ENCODE measurements at places on chromosomes 13 and 19.
A peak's percentile ranks its signal among the peaks of the same experiment; 100 is the strongest.

GRCh38 chr19:19464339-19465098 lies 50.8 kb downstream of the TSSK6 start:
- no peak for DNase-seq

- DNase-seq: no peak
These were observed 209.4 kb downstream of the FOXO1 start for GRCh38 chr13:40456979-40457553.

GRCh38 chr19:49453013-49453756 lies at the start of gene ALDH16A1:
Gene ALDH16A1, plus strand, starts transcription at chr19:49453225. Its CDS starts 107 bp downstream, at chr19:49453332.
- DNase-seq: peak; percentile 90

GRCh38 chr19:17920527-17920926 lies 12.3 kb upstream of the CCDC124 start:
- no peak for DNase-seq

- no peak for DNase-seq
These were observed 115.1 kb upstream of the CACNA1A start for GRCh38 chr19:13621413-13621812.

- DNase-seq: no peak
These were observed 227 bp downstream of the OVOL3 start for GRCh38 chr19:36111200-36111539.

GRCh38 chr13:75744127-75744526 lies 108.0 kb downstream of the LMO7 start:
- DNase-seq: no peak

GRCh38 chr13:28387740-28388501 lies 107.0 kb downstream of the FLT1 start:
- DNase-seq: no peak

GRCh38 chr19:2579678-2580280 lies 103.9 kb downstream of the GADD45B start:
- no peak for DNase-seq

DNA sequence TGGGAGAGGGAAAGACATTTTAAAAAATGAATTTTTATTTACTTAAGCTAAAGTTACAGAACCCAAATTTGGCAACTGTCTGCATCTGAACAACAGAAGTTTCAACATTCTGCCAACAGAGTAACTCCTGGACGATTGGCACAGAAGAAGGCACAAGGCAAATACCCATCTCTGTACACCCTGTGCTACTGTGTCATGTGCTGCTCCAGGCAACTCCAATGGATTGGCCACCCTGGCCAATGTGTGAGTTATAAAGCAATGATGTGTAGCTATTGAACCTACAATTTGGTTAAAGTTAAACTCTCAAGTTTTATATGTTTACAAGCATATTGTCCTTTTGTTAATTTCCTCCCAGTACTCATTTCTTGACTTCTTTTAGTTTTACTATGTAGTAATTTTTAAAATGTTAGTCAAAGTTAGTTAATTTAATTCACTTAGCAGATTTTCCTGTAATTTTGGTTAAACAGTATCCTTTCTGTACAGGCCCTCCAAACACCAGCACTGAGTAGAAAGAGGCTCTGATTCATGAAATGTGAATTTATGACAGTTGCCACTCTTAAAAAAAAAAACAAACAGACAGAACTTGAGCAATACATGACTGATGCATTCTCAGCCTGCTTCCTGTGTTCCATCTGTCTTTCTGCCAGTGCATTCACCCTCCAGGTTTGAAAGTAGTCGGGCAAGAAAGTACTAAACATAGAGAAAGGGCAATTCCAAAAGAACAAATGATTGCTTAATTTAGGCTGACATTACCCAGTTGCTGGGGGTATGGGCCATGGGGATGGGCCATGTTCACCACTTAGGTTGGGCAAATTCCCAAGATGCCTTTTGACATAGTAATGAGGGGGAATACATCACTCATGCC lies 5.9 kb downstream of the STARD13 start:
- DNase-seq: no peak

GRCh38 chr13:95502216-95502615 lies 50.3 kb upstream of the CLDN10 start:
- no peak for DNase-seq
